Muscle of leg (tissue), 16 donors: ENCODE measurements at places on chromosomes 5 and 9.

- H3K27ac ChIP-seq: no peak overlapping the region
- no peaks in the 10 kb centered on the region for H3K27me3 ChIP-seq
- H3K4me1 ChIP-seq: peaks cover 8% of the 10 kb centered on the region
- H3K36me3 ChIP-seq: no peaks in the 10 kb centered on the region
- peak; percentile 60 for DNase-seq
These were observed 40.0 kb downstream of the NXNL2 start for GRCh38 chr9:88574953-88575352.

DNA sequence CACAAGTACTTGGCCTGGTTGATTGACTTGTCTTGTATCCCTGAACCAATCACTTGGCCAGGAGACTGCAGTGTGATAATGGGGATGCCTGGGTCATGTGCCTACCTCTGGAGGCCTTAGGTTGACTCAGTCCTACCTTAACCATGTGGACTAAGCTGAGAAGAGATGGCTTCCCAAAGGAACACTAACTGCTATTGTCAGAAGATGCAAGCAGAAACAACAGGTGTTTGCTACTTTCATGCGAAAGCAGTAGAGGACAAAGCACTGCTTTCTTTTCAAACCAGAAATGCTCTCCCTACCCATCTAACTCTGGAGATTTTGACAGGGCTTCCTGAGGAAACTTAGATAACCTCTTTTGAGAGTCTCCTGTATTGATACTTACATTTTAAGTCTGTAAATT, 22.9 kb downstream of the CDK7 start:
- H3K36me3 ChIP-seq: peaks cover 24% of the 10 kb centered on the region
- no peaks in the 10 kb centered on the region for H3K4me1 ChIP-seq
- H3K4me3 ChIP-seq: no peak overlapping the region
- no peaks in the 10 kb centered on the region for H3K27me3 ChIP-seq
- no peak for DNase-seq

DNA sequence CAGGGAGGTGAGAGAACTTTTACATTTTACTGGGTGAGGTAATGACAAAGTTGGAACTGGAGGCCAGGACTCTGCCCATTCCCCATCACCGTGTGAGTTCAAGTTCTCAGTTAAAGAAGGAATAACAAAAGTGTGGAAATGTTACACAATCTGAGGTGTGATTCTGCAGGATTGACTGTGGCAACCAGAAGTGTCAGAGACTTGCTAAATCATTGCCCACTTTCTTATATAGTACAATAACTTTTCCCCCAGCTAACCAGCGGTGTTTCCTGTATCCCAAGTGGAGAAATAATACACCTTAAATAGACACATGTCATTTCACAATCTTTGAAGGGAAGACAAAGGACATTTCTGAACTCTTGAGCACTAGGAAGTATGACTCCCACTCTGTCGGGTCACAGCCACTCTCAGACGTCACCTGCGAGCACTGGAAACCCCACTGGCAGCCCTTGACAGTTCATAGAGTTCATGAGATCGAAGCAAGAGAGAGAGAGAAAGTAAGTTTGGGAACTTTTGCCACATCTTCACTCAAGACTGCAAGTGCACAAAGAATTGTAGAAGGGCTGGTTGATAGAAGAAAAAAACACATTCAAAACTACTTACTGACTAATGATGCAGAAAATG, 28.4 kb downstream of the PAX5 start:
- no peak overlapping the region for H3K27ac ChIP-seq
- no peaks in the 10 kb centered on the region for H3K4me1 ChIP-seq
- no peak overlapping the region for H3K4me3 ChIP-seq
- no peaks in the 10 kb centered on the region for H3K36me3 ChIP-seq
- no peak for DNase-seq
- H3K27me3 ChIP-seq: peaks cover 76% of the 10 kb centered on the region

- H3K4me3 ChIP-seq: no peak overlapping the region
- H3K36me3 ChIP-seq: peaks cover 11% of the 10 kb centered on the region
- DNase-seq: no peak
- H3K27ac ChIP-seq: no peak overlapping the region
- no peaks in the 10 kb centered on the region for H3K27me3 ChIP-seq
These were observed 124.3 kb downstream of the TEX10 start for GRCh38 chr9:100228352-100228869.

GRCh38 chr9:120716483-120716882, 2.2 kb upstream of the MEGF9 start:
- no peak overlapping the region for H3K4me3 ChIP-seq
- H3K36me3 ChIP-seq: no peaks in the 10 kb centered on the region
- no peak overlapping the region for H3K27ac ChIP-seq
- no peak for DNase-seq
- no peaks in the 10 kb centered on the region for H3K27me3 ChIP-seq
- H3K4me1 ChIP-seq: peaks cover 15% of the 10 kb centered on the region

DNA sequence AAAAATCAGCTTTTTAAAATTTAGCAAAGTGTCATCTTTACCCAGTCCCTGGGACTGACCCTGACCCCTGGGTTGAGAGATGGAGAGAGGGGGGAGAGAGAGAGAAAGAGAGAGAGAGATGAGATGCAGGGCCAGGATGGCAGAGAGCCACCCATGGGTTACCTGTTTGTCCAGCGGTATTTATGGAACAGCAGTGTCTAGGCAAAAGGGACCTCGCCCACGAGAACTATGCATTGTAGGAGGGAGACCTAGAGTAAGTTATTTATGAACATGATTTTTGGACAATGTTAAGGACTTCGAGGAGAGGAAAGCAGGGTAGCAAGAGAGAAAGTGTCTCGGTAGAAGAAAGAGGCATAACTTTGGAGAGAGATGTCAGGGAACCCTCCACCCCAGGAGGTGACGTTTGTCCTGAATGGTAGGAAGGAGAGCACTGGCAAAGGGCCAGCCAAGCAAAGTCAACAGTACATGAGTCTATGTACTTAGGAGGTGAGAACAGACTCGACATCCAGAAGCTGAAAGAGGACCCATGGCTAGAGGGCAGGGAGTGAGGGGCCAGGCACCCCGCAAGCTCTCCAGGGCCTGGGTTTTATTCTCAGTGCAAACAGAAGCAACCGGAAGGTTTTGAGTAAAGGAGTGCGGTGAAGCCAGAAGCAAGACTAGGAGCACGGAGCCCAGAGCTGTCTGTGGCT, 30.5 kb upstream of the MSX2 start:
- H3K27me3 ChIP-seq: peaks cover 70% of the 10 kb centered on the region
- H3K27ac ChIP-seq: no peak overlapping the region
- no peaks in the 10 kb centered on the region for H3K36me3 ChIP-seq
- DNase-seq: no peak
- H3K4me1 ChIP-seq: no peaks in the 10 kb centered on the region

GRCh38 chr9:37683531-37684371, 33.0 kb downstream of the FRMPD1 start:
- H3K27me3 ChIP-seq: no peaks in the 10 kb centered on the region
- H3K36me3 ChIP-seq: no peaks in the 10 kb centered on the region
- no peak for DNase-seq
- no peak overlapping the region for H3K4me3 ChIP-seq
- H3K4me1 ChIP-seq: peaks cover 10% of the 10 kb centered on the region

- peak; percentile 89 for DNase-seq
- H3K27me3 ChIP-seq: no peaks in the 10 kb centered on the region
- H3K4me1 ChIP-seq: peaks cover 34% of the 10 kb centered on the region
- H3K27ac ChIP-seq: peak overlapping the region; percentile 25
- no peak overlapping the region for H3K4me3 ChIP-seq
These were observed 27.6 kb upstream of the CDKN2AIPNL start for GRCh38 chr5:134439210-134439654.

GRCh38 chr5:158908425-158909220, 191.1 kb downstream of the EBF1 start:
- H3K27me3 ChIP-seq: no peaks in the 10 kb centered on the region
- DNase-seq: no peak
- H3K36me3 ChIP-seq: no peaks in the 10 kb centered on the region
- no peak overlapping the region for H3K27ac ChIP-seq

DNA sequence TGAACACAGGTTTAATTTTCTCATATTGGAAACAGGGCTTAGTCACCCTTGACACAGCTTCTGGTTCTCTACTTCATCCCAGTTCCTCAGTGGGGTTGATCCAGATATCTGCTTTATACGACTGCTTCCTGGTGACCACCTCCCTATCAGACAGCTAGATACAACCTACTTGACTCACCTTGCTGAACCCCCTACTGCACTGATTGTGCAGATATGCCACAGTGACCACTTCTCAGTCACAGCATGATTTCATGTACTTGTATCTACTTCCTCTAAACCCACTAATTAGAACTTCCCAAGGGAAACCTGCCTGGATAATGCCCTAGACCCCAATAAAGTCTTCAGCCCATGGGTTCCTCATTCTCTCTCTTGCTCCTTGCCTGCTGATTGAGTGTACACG, 18.4 kb upstream of the RFK start:
- no peaks in the 10 kb centered on the region for H3K27me3 ChIP-seq
- no peak for DNase-seq
- H3K36me3 ChIP-seq: no peaks in the 10 kb centered on the region
- H3K27ac ChIP-seq: no peak overlapping the region
- no peaks in the 10 kb centered on the region for H3K4me1 ChIP-seq
- H3K4me3 ChIP-seq: no peak overlapping the region

GRCh38 chr5:74974451-74975091, 77.8 kb downstream of the GCNT4 start:
- no peaks in the 10 kb centered on the region for H3K27me3 ChIP-seq
- no peak overlapping the region for H3K4me3 ChIP-seq
- no peak overlapping the region for H3K27ac ChIP-seq
- H3K4me1 ChIP-seq: no peaks in the 10 kb centered on the region
- no peak for DNase-seq

DNA sequence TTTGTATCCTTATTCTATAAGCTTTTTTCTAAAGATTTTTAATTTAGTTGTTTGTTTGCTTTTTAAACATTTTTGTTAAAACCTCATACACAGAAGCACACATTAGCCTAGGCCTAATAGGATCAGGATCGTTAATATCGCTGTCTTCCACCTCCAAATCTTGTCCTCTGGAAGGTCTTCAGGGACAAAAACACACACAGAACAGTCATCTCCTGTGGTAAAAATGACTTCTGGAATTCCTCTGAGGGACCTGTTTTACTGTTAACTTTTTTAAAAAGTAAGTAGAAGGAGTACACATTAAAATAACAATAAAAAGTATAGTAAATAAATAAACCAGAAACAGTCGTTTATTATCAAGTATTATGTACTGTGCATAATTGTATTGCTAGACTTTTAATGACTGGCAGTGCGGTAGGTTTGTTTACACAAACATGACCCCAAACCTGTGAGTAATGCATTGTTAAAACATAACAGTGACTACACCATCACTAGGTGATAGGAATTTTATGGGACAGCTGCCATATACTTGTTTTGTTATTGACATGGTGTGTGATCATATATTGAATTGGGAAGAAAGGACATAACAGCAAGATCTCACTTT, 109.6 kb downstream of the ZCCHC7 start:
- DNase-seq: no peak
- no peak overlapping the region for H3K27ac ChIP-seq
- H3K36me3 ChIP-seq: no peaks in the 10 kb centered on the region
- no peaks in the 10 kb centered on the region for H3K27me3 ChIP-seq
- H3K4me1 ChIP-seq: no peaks in the 10 kb centered on the region

DNA sequence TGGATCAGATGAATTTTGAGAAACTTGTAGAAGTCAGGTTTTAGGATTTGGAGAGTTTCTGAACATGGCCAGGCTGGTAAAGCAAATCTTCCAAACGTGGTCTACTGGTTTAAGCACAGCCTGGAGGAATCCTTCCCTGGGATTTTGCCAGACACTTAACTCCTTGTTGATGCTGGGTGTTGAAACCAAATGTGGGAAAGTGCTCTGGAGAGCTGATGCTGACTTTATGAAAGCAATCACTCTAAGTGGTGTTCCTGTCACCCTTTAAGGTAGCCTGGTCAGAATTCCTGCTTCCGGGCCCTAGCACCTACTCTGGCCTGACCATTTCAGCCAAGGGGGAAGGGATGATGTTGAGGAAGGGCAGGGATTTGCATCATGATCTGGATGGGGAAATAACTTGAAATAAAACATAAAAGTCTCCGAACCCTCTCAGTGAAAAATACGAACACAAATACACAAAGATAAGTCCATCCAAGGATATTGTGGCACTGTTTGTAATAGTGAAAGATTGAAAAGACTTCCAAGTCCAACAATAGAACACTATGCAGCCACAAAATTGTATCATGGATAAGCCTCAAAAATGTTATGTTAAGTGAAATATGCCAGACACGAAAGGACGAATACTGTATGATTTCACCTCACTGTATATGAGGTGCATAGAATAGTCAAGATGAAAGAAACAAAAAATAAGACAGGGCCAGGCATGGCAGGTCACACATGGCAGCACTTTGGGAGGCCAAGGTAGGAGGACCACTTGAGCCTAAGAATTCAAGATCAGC, 57.7 kb downstream of the PDE6A start:
- no peaks in the 10 kb centered on the region for H3K36me3 ChIP-seq
- no peak for DNase-seq
- no peaks in the 10 kb centered on the region for H3K4me1 ChIP-seq
- H3K27me3 ChIP-seq: no peaks in the 10 kb centered on the region
- H3K4me3 ChIP-seq: no peak overlapping the region

DNA sequence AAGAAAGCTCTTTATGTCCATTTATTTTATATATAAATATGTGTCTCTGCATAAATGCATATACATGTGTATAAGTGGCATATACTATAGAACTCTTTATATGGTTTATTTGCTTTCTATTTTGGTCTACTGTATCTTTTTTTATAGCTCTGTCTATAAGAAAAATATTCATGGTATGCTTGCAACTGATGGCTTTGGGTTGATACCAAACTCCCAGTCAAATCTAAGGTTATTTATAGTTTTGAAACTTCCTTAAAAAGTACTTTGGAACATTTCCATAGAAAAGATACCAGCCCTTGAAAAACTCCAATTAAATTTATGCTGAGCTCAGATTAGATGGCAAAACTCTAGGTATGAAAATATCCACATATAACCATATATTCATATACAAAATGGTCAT, 120.0 kb upstream of the KLF9 start:
- H3K4me3 ChIP-seq: no peak overlapping the region
- no peak overlapping the region for H3K27ac ChIP-seq
- no peak for DNase-seq
- no peaks in the 10 kb centered on the region for H3K4me1 ChIP-seq

- no peak overlapping the region for H3K4me3 ChIP-seq
- H3K4me1 ChIP-seq: no peaks in the 10 kb centered on the region
- no peaks in the 10 kb centered on the region for H3K36me3 ChIP-seq
These were observed 77.8 kb upstream of the RAPGEF1 start for GRCh38 chr9:131817627-131818026.

DNA sequence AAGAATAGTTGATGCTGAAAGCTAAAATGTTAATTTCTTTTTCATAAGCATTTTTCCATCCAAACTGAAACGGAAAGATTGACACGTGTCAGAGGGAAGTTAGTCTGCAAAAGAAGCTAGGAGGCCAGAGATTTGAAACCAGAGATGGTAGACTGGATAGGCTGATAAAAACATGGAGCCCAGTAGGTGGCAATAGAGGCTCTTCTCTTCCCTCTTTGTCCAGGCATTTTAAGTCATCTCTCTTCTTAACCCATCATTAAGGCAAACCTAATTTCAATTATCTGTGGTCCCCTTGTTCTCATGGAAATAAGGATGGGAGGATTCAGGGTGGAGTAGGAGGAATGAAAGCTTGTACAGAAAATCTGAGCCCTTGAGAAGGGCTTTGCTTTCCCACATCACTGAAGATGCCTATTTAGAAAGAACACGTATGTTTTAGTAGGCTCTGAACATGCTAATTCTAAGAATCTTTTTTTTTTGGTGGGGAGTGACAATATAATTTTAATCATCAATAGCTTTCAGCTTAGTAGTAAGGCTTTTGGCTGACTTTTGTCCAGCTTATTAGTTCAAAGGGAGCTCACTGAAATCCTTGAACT, 66.6 kb downstream of the ZNF474 start:
- H3K27me3 ChIP-seq: no peaks in the 10 kb centered on the region
- H3K4me3 ChIP-seq: no peak overlapping the region
- peak; percentile 83 for DNase-seq

GRCh38 chr9:108136656-108137055, 647.1 kb upstream of the KLF4 start:
- no peak overlapping the region for H3K4me3 ChIP-seq
- peak; percentile 68 for DNase-seq
- no peaks in the 10 kb centered on the region for H3K27me3 ChIP-seq
